ENCODE measurements at places on chromosomes 7 and 10. TPM values are rescaled to one million over a fixed set of nuclear protein-coding genes. Genes with fewer than 3 reads are reported as not detected.

The LIPK gene
- 1.4 TPM for total RNA-seq

The TMEM213 gene
- not detected for total RNA-seq

The CTAGE6 gene
- total RNA-seq: not detected

The POU6F2 gene
- total RNA-seq: not detected

The WNT8B gene
- total RNA-seq: not detected

The NCF1 gene
- total RNA-seq: 2.7 TPM

The TRIM50 gene
- total RNA-seq: not detected

The CYP26A1 gene
- total RNA-seq: not detected

The STOX1 gene
- 0.14 TPM for total RNA-seq

The PRKCQ gene
- 2.5 TPM for total RNA-seq

The NUTM2E gene
- not detected for total RNA-seq
